ENCODE measurements at places on chromosomes 16 and 17. TPM values are rescaled to one million over a fixed set of nuclear protein-coding genes. Genes with fewer than 3 reads are reported as not detected.

GRCh38 chr16:25372716-25373115 is 115.1 kb upstream of the ZKSCAN2 start:
- no peak for DNase-seq

- DNase-seq: no peak
Observed at GRCh38 chr16:3881499-3881990, 1.0 kb upstream of the CREBBP start.

The CD79B gene
- 1.1 TPM for total RNA-seq

The SPECC1 gene
- total RNA-seq: 41.9 TPM
